ENCODE measurements at places on chromosomes 7 and 10. TPM values are rescaled to one million over a fixed set of nuclear protein-coding genes. Genes with fewer than 3 reads are reported as not detected.

Gene PTPRN2
- 0.35 TPM for total RNA-seq

Gene DPYSL4
- total RNA-seq, result not detected

Gene CTNNA3
- 0.68 TPM for total RNA-seq

Gene CCZ1
- 115 TPM for total RNA-seq

Gene AOAH
- total RNA-seq, result 0.61 TPM

Gene TMEM270
- not detected for total RNA-seq

Gene ANKRD7
- total RNA-seq, result 2.3 TPM

Gene PAOX
- 28.1 TPM for total RNA-seq

Gene PTF1A
- total RNA-seq, result not detected

Gene BHLHA15
- 4.3 TPM for total RNA-seq

Gene ZNF735
- not detected for total RNA-seq

Gene MOGAT3
- not detected for total RNA-seq

Gene IQUB
- 0.32 TPM for total RNA-seq

Gene SPDYE17
- not detected for total RNA-seq

Gene CDNF
- 3.7 TPM for total RNA-seq

Gene LBX1
- total RNA-seq, result not detected

Gene SPDYE8
- not detected for total RNA-seq

Gene NXPH1
- total RNA-seq, result not detected

Gene HOXA1
- total RNA-seq, result 8.2 TPM

Gene FOXI2
- total RNA-seq, result not detected

Gene BMI1
- 19.4 TPM for total RNA-seq

Gene NKX2-3
- not detected for total RNA-seq

Gene GRM3
- total RNA-seq, result not detected

Gene GARIN1A
- 0.29 TPM for total RNA-seq

Gene GLI3
- total RNA-seq, result not detected

Gene ACBD7
- 15.0 TPM for total RNA-seq

Gene ADAM8
- 17.6 TPM for total RNA-seq

Gene TDRD1
- not detected for total RNA-seq

Gene JMJD1C
- 140 TPM for total RNA-seq

Gene CALML5
- total RNA-seq, result not detected

Gene NUTM2E
- 0.17 TPM for total RNA-seq

Gene HMX2
- total RNA-seq, result 2.4 TPM

Gene UPK3BL2
- total RNA-seq, result 19.5 TPM

Gene GNG11
- total RNA-seq, result 1.2 TPM

Gene EBLN1
- total RNA-seq, result not detected

Gene CREM
- total RNA-seq, result 32.2 TPM

Gene HNRNPH3
- total RNA-seq, result 261 TPM
